IgD-negative memory B cell (primary cell): ENCODE measurements at places on chromosomes 7 and 10. TPM values are rescaled to one million over a fixed set of nuclear protein-coding genes. Genes with fewer than 3 reads are reported as not detected.

OR9A2 gene
- not detected for polyA plus RNA-seq

CALML3 gene
- not detected for polyA plus RNA-seq

AGR2 gene
- polyA plus RNA-seq: not detected

SEC31B gene
- polyA plus RNA-seq: 0.13 TPM

HILPDA gene
- polyA plus RNA-seq: 8.7 TPM
